ENCODE measurements at places on chromosomes 3 and 15. TPM values are rescaled to one million over a fixed set of nuclear protein-coding genes. Genes with fewer than 3 reads are reported as not detected.

GRCh38 chr15:27249046-27249759, 278.2 kb downstream of the GABRG3 start:
- no peaks in the 10 kb centered on the region for H3K4me1 ChIP-seq
- H3K36me3 ChIP-seq = no peaks in the 10 kb centered on the region
- H3K4me3 ChIP-seq = no peak overlapping the region
- H3K27me3 ChIP-seq = no peaks in the 10 kb centered on the region

DNA sequence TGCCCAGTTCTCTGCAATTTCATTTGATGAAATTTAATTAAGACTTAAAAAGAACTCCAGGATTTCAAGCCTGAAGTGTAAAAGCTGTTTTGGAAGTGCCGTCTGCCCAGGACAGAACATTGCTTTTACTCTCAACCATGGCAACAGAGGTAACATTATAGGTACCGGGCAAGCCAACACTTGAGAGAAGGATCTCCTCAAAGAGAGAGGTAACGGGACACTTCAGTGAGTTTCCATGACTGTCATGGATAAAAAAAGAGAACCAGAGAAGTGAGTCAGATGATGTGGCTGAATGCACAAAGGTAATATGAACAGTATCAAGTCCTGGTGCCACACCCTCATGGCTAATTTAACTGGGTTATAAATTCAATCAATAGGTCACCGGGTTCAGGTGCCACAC, 130.2 kb upstream of the LMOD3 start:
- no peak overlapping the region for H3K4me3 ChIP-seq
- no peaks in the 10 kb centered on the region for H3K36me3 ChIP-seq
- DNase-seq = no peak
- no peaks in the 10 kb centered on the region for H3K4me1 ChIP-seq
- H3K27me3 ChIP-seq = no peaks in the 10 kb centered on the region
- H3K27ac ChIP-seq = no peak overlapping the region

GRCh38 chr3:5465183-5465582, 277.7 kb downstream of the EDEM1 start:
- H3K4me1 ChIP-seq = no peaks in the 10 kb centered on the region
- no peak for DNase-seq
- no peak overlapping the region for H3K27ac ChIP-seq
- H3K36me3 ChIP-seq = no peaks in the 10 kb centered on the region

DNA sequence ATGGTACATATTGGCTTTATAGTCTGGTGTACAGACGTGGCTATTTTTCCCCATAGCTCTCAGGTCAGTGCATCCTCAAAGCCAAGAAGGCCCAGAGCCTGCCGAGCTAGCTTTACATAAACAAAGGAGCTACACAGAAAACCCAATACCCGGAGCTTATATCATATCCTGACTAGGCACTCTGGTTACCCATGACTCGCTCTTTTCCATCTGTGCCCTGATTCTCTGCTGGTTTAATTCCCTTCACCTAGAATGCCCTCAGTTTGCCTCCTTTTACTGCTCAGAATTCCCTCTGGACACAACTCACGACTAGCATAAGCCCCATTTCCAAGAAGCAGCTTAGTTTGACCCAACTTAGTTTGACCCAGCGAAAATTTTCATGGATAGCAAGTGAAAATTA, 110.8 kb downstream of the TIGIT start:
- H3K27ac ChIP-seq = peak overlapping the region; percentile 30
- H3K27me3 ChIP-seq = no peaks in the 10 kb centered on the region
- DNase-seq = no peak

GRCh38 chr3:154602241-154602640, 172.3 kb upstream of the GPR149 start:
- no peak overlapping the region for H3K27ac ChIP-seq
- no peaks in the 10 kb centered on the region for H3K36me3 ChIP-seq
- H3K4me3 ChIP-seq = no peak overlapping the region
- H3K27me3 ChIP-seq = no peaks in the 10 kb centered on the region
- no peaks in the 10 kb centered on the region for H3K4me1 ChIP-seq
- DNase-seq = no peak

GRCh38 chr15:31177951-31178350, 76.4 kb upstream of the TRPM1 start:
- no peaks in the 10 kb centered on the region for H3K27me3 ChIP-seq
- no peak overlapping the region for H3K4me3 ChIP-seq
- H3K4me1 ChIP-seq = no peaks in the 10 kb centered on the region

Gene GOLGA8J
- not detected for total RNA-seq

Gene WDR93
- 0.17 TPM for total RNA-seq

Gene LRRC31
- not detected for total RNA-seq

Gene CAPN7
- total RNA-seq = 39.0 TPM

Gene OSTN
- 31.9 TPM for total RNA-seq
